Effector memory CD8-positive, alpha-beta T cell (primary cell): ENCODE measurements at places on chromosomes 7 and 10.

- peak; percentile 62 for DNase-seq
These were observed 17.2 kb upstream of the SLC18A3 start for GRCh38 chr10:49592726-49593563.

- no peak for DNase-seq
These were observed 26.4 kb downstream of the YAE1 start for GRCh38 chr7:39592586-39592985.

DNA sequence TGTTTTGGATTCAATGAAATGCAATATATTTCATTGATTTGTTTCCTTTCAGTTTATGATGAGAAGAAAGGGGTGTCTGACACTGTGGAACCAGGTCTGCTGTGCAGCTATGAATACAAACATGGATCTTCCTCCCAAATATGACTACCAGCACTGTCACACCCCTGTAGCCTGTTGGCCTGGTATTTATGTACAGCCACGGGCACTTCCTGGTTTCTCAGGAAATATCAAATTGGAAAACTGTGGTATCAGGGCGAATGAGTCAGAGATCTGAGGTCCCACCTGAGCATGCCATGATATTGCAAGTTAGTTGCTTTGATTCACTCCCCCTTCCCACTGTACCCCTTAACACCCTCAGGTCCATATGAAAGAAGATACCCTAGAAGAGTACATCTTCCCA is 87.8 kb downstream of the DNMBP start:
- DNase-seq = no peak

- no peak for DNase-seq
These were observed 38.7 kb downstream of the PHTF2 start for GRCh38 chr7:77837275-77837674.
